ENCODE measurements at places on chromosomes 3 and 15.

- peak; percentile 55 for DNase-seq
Measured at GRCh38 chr3:114274929-114275328, 18.9 kb upstream of the TIGIT start.

DNA sequence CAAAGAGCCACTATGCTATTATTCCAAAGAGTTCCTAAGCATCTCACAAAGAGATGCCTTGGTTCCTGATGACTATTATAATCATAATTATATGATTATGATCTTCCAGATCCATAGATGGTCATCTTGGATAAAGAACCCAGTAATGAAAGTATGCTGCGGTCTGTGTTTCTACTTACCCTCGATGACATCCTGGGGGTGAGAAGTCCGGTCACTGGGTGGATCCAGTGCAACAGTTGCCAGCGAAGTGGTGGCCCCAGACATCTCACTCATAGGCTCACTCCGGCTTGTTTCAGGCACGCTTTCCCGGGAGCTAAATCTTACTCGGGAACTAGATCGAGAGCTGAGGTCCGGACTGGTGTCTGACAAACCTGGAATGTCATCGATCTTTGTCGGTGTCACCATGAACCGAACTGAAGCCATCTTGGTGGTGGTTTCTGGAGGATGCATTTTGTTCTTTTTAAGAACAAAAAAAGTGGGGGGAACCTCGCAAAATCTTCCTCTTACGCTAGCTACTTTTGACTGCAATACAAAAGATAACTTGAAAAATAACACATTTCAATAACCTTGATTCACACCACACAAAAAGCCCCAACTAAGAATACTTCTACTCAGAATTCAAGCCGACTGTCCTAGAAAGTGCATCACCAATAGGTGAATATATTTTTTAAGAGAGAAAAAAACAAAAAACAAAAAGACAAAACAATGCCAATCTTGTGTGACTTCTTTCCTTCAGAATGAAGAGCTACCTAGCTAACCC, 1.2 kb downstream of the SLC12A6 start:
- no peak for DNase-seq

- DNase-seq = no peak
Measured at GRCh38 chr3:38690185-38690584, 40.7 kb upstream of the SCN5A start.

DNA sequence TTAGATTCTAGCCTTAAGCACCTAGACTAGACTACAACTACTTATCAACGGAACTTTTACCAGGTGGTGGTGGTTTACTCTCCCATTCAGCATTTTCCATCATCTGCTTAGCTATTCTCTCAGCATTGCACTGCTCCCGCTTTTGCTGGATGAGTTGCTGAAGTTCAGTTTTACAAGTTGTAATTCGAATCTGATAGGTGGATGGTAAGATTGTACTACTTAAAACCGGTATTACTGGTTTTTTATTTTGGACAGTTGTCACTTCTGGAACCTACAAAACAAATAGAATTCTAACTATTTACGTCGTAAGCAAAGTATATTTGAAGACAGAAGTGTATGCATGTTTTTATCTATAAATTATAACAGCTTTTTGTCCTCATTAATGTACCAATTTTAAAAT, 41.1 kb downstream of the PIK3R4 start:
- peak; percentile 12 for DNase-seq

DNA sequence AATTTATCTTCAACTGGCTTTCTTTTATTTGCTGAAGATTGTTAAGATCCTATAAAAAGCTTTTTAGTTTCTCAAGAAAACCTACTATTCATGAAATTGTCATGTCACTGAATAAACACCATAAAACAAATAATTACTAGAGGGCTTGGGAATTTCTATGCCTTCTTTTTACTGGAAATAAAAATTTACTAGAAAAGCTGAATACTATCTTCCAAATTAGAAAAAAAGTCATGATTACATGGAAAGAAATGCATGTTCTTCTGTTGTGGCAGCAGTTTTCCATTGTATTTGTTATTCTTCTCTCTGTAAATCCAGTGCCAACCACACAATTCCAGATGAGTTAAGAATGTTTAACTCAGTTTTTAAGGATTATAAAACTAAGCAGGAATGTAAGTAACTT, 153.8 kb downstream of the RAP2B start:
- DNase-seq = no peak

DNA sequence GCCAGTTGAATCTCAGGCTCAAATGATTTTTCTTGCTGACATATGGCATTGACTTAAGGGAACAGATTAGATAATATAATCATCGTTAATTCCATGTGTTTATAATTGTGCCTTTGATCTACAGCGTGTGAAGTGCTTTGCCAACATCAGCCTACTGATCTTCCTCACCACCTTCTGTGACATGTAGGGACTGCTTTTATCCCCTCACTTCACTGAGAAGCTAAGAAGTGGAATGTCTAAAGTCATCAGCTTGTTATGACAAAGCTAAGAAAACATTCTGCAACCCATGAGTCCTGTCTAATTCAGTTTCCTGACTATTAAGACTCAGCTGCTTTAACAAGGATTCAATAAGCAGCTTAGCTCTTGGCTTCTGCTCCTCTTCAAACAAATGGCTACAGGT, 106.0 kb downstream of the MYH15 start:
- DNase-seq = no peak

Data from epithelial cell of esophagus (primary cell).